Smooth muscle cell of the pulmonary artery (primary cell): ENCODE measurements at places on chromosomes 5 and 9. TPM values are rescaled to one million over a fixed set of nuclear protein-coding genes. Genes with fewer than 3 reads are reported as not detected.

The GNA14 gene
- 1.6 and 6.3 TPM in 2 replicates for total RNA-seq

The RNF183 gene
- not detected in 2 replicates for total RNA-seq

The QSOX2 gene
- total RNA-seq, result 15.8 and 32.2 TPM in 2 replicates

The NANS gene
- total RNA-seq, result 39.6 and 42.0 TPM in 2 replicates

The NPR2 gene
- total RNA-seq, result 43.6 and 53.1 TPM in 2 replicates
